Stimulated activated naive CD8-positive, alpha-beta T cell treated with anti-CD3 and anti-CD28 coated beads, Interleukin-15, Interleukin-2, amounts not matched to agents 100 U/mL and 50 U/mL, for 24 hours (primary cell): ENCODE measurements at places on chromosomes 13 and 19.

GRCh38 chr13:52887165-52887564 is 38.7 kb upstream of the PCDH8 start:
- DNase-seq, result no peak

DNA sequence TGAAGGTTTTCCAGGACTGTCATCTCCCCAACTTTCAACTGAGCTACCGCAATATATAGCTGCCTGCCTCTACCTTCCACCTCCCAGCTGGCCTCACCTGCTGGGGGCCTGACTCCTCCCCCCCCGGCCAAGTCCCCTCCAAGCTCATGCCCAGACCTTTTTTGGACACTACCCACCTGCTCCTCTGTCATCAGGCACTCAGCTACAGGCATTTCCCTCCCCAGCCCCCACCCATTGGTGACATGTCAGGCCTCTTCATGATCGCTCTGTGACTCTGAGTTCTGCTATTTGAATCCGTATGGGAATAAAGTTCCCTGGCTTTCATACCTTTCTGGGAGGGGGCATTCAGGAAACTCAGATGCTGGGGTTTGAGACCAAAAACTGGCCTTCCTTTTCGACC is 1.8 kb downstream of the PRKACA start:
- DNase-seq, result no peak

DNA sequence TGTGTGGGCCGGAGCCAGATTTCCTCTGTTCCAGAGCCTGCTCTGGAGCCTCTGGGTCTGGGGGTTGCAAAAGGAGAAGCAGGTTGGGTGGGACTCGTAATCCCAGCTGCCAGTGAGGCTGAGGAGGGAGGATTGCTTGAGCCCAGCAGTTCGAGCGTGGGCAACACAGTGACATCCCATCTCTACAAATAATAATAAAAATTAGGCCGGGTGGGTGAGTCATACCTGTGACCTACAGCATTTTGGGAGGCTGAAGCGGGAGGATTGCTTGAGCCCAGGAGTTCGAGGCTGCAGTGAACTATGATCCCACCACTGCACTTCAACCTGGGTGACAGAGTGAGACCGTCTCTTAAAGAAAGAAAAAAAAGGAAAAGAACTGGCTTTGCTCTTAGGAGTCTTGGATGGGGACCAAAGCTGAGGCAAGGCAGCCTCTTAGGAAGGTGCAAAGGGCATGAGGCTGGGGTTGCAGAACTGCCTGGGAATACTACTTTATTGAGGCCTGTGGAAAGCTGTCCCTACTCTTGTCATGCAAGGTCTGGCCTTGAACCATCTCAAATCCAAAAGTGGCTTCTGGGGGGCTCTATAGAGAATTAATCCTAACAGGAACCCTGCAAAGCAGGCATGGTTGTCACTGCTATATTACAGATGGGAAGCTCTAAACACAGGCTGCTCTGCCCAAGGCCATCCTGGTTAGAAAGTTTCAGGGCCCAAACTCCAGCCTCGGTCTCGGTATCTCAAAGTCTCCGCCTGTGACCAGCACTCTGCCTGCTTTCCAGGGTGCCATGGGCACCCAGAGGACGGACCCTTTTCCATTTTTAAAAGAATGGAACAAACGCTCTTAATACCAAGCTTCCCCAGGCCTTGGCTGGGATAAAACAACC is 880 bp upstream of the C19orf12 start:
- no peak for DNase-seq

GRCh38 chr19:51368366-51369282 is at the start of gene CLDND2:
TSS of gene CLDND2 (minus strand) at chr19:51369003. CDS start at chr19:51368577, 426 bp downstream.
- peak; percentile 73 for DNase-seq

DNA sequence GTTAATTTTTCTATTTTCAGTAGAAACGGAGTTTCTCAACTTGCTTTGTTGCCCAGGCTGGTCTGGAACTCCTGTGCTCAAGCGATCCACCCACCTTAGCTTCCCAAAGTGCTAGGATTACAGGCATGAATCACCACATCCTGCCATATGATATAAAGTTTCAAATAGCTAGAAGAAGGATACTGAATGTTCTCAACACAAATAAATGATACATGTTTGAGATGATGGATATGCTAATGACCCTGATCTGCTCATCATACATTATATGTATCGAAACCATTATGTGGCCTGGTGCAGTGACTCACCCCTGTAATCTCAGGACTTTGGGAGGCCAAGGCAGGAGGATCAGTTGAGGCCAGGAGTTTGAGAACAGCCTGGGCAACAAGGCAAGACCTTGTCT is 11.5 kb downstream of the CIB3 start:
- DNase-seq, result peak; percentile 44

- no peak for DNase-seq
Observed at GRCh38 chr13:36251526-36251925, 37.2 kb upstream of the SOHLH2 start.

DNA sequence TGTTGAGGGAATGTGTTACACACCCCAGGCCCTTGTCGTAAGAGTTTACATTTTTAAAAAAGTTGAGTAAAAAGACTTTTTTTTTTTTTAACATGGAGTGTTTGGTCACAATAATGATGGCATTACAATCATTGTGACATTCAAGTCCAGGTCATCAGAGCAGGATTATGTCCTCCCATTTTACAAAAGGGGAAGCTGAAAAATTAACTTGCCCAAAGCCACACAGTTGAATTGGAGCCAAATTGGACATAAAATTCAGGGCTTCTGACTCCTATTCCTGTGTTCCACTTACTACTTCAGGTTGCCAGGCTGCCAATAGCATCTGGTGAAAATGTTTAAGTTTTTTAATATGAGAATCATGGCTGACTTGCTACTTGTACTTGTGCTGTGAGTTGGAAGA is 49.3 kb downstream of the DLEU7 start:
- no peak for DNase-seq

DNA sequence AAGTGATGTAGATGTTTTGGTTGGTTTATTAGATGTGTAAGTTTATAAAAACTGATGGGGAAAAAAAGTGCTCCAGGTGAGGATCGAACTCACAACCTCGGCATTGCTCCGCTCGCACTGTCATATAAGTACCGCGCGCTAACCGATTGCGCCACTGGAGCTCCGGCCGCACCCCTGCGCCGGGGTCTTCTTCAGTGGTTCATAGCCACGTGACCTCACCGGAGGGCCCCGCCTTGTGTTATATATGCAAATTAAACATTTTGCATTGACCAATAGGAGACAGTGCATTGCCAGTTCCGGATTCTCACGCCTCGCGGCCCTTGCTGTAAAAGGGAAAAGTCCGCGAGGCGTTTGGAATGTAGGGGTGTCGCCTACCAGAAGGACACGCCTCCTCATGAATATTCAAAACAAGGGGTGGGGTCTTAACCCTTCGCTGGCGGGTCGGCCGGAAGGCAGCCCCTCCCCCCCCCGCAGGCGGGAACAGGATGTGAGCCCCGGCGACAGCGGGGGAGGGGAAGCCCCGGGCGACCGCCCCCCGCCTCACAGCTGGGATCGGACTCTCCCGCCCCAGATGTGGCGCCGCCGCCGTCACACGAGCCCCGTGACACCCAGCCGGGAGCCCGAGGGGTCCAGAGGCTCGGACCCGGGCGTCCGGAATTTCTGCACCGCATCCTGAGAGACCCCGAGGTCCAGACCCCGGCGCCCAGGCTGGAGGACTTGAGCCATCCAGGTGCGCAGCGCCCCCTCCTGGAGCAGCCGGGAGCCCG is at the start of gene PLEKHG2:
PLEKHG2 (plus strand) TSS at position 570 of the 767 bp plus-strand sequence. CDS start 1,418 bp downstream, outside the sequence.
- DNase-seq, result peak; percentile 99

GRCh38 chr13:24911133-24911908 is 147.4 kb downstream of the RNF17 start:
- DNase-seq, result no peak

DNA sequence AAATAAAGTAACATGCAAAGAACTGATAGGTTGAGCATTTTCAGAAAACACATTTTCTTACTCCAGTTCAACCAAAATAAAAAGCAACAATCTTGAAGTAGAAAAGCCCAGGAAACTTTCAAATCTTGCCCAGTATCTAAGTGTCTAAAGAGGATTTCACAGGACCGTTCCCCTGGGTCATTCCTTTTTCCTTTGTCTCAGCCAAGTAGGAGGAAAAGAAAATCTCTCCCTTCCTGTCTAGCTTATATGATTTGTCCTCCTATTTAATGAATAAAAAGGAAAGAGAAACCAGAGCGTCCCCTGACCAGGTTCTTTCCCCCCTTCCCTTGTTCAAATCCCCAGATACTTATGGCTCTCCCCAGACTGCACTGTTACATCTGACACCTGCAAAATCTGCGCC is 248.0 kb downstream of the KCTD12 start:
- no peak for DNase-seq

- no peak for DNase-seq
Observed at GRCh38 chr13:46327246-46327645, 59.8 kb downstream of the RUBCNL start.

GRCh38 chr13:110507678-110508381 is 53.7 kb downstream of the RAB20 start:
- DNase-seq, result no peak

DNA sequence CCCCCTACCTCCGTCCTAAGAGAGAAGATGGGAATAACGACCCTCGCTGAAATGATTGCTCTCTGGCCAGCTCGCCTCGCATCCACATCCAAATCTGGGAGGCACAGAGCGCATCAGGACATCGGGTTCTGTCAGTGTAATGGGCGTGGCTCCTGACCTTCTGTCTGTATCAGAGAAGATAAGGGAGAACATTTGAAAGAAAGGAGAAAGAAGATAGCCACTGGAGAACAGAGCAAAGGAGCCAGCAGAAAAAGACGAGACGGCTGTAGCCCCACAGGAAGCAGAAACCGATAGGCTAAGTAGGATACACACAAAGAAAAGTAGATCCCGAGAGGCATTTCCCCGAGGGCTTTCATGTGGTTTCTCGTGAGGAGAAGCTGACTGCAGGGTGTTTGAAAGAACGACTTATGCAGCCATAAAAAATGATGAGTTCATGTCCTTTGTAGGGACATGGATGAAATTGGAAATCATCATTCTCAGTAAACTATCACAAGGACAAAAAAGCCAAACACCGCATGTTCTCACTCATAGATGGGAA is 14.0 kb upstream of the GJB2 start:
- no peak for DNase-seq

- DNase-seq, result no peak
Observed at GRCh38 chr13:53368948-53369347, 340.3 kb downstream of the OLFM4 start.

GRCh38 chr19:11971041-11971440 is 6.2 kb downstream of the ZNF763 start:
- no peak for DNase-seq

GRCh38 chr19:57334191-57334590 is 13.9 kb downstream of the ZNF543 start:
- DNase-seq, result no peak

DNA sequence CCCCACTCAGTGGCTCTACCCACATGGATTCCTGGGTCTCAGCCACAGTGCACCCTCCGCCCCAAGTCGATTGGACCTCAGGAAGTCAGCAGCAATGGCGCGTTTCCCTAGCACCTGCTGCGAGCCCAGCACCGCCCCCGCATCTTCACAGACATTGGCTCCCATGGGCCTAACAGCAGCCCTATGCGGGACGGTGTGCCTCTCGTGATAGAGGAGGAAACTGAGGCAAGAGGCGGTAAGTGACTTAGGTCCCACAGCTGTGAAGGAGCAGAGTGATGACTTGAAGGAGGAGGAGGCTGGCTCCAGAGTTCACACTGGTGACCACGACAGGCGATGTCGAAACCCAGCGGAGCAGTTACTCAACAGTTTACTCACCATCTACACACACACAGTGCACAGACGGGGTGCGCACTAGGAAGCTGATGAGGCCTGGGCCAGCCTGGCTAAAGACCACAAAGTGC is 104.5 kb upstream of the SOX1 start:
- no peak for DNase-seq

GRCh38 chr13:21436582-21436981 is 22.5 kb downstream of the ZDHHC20 start:
- no peak for DNase-seq

- DNase-seq, result no peak
Observed at GRCh38 chr13:45374917-45375316, 33.9 kb upstream of the TPT1 start.

- DNase-seq, result no peak
Observed at GRCh38 chr19:30344446-30345425, 27.4 kb upstream of the ZNF536 start.
